Stimulated activated CD8-positive, alpha-beta memory T cell treated with anti-CD3 and anti-CD28 coated beads, Interleukin-2, amount 100 ng/mL, for 1 hour (primary cell): ENCODE measurements at places on chromosomes 7 and 10.

GRCh38 chr7:111388912-111389311, 173.4 kb downstream of the IMMP2L start:
- no peak for DNase-seq

- DNase-seq = no peak
Measured at GRCh38 chr7:25575634-25576033, 347.3 kb upstream of the NPVF start.

GRCh38 chr7:671415-672042, 55.0 kb upstream of the DNAAF5 start:
- no peak for DNase-seq

- DNase-seq = no peak
Measured at GRCh38 chr7:39504963-39505362, 61.2 kb upstream of the YAE1 start.

DNA sequence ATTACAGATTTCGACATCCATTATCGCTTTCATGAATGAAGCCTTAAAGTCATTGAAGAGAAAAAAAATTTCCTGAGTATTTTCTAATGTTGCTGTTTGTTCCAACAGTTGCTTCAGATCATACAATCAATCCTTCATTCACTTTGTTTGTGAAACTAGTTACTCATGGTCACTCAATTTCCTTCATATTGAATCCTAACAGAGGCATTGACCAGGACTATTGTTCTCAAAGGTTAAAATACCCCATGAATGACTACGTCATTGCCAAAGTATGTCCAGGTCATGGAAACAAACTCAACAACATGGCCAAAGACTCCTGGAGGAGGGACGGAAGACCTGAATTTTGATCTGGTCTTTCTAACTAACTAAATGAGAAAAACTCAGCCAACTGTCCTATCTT, 54.0 kb upstream of the ABCB5 start:
- DNase-seq = no peak

GRCh38 chr10:37552881-37553280, 304.5 kb downstream of the ZNF248 start:
- DNase-seq = no peak
